ENCODE measurements at places on chromosomes 12 and 14.

DNA sequence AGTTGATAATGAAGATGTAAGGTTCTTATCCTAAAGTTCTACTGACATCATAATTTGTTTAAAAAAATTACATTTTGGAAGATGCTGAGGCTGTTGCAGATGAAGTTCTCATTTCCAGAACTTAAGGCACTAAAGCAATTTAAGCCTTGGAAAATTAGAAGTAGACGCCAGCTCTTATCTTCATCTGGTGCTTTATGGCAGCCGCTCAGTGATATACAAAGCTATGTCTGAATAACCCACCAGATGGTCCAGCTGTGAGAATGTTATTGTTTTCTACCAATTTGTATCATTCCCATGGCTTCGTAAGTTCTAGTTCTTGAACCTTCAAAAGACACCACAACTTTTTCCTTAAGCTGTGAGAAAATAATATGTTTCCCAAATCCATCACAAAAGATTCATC lies 212.1 kb upstream of the ARID2 start:
- no peak for DNase-seq
- no peaks in the 10 kb centered on the region for H3K4me1 ChIP-seq
- no peak overlapping the region for H3K27ac ChIP-seq
- no peak overlapping the region for H3K4me3 ChIP-seq
- no peaks in the 10 kb centered on the region for H3K36me3 ChIP-seq

GRCh38 chr14:75230140-75230792 lies 48.4 kb upstream of the FOS start:
- H3K4me3 ChIP-seq: no peak overlapping the region
- no peaks in the 10 kb centered on the region for H3K36me3 ChIP-seq
- H3K27me3 ChIP-seq: no peaks in the 10 kb centered on the region
- H3K4me1 ChIP-seq: peaks cover 11% of the 10 kb centered on the region
- no peak overlapping the region for H3K27ac ChIP-seq

DNA sequence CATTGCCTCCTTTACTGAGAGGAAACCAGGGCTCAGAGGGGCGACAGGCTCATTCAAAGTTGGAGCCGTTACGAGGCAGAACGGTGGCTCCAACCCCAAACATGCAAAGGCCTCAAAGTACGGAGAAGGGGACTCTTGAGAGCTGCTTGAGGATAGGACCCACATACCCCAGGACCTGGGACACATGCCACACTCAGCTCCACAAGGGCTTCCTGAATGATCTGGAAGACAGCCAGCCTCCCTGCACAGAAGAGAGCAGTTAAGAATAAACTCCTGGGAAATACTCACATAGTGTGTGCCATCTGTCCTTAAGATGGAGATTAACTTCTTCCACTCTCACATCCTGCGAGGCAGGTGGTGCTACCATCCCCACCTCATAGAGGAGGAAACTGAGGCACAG lies 26.6 kb upstream of the NXPH4 start:
- H3K36me3 ChIP-seq: peaks cover 40% of the 10 kb centered on the region
- no peaks in the 10 kb centered on the region for H3K27me3 ChIP-seq
- H3K27ac ChIP-seq: no peak overlapping the region

- DNase-seq: no peak
- H3K36me3 ChIP-seq: peaks cover 18% of the 10 kb centered on the region
- peaks cover 35% of the 10 kb centered on the region for H3K4me1 ChIP-seq
Measured at GRCh38 chr12:46547421-46548354, 175.1 kb upstream of the SLC38A2 start.

GRCh38 chr12:41076114-41076513 lies 112.0 kb upstream of the PDZRN4 start:
- DNase-seq: no peak
- H3K27me3 ChIP-seq: no peaks in the 10 kb centered on the region
- no peak overlapping the region for H3K4me3 ChIP-seq
- no peak overlapping the region for H3K27ac ChIP-seq

GRCh38 chr14:68682166-68683103 lies 110.4 kb downstream of the ZFP36L1 start:
- DNase-seq: no peak
- H3K27me3 ChIP-seq: no peaks in the 10 kb centered on the region
- H3K36me3 ChIP-seq: peaks cover 2% of the 10 kb centered on the region
- peak overlapping the region; percentile 96 for H3K27ac ChIP-seq

GRCh38 chr12:58408516-58408915 lies 467.1 kb downstream of the ATP23 start:
- H3K27ac ChIP-seq: no peak overlapping the region
- peaks cover 28% of the 10 kb centered on the region for H3K4me1 ChIP-seq
- H3K27me3 ChIP-seq: no peaks in the 10 kb centered on the region
- H3K4me3 ChIP-seq: no peak overlapping the region
- no peak for DNase-seq

DNA sequence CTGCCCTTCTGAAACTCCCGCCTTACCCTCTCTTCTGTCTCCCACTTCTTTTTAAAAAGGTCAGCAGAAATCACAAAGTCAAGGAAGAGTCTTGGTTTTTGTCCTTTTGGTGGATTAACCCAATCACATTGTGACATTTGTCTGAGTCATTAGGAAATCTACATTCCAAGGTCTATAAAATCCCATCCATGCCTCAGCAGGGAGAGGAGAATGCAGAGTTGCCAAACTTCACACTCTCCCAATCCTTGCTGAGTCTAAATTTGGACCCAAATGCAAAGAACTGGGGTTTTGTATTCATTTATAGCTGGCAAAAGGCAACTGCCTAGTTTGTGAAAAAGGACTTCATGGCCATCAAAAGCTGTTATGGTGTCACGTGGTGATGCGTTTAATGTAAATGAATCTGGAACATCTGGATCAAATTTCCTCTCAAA lies 67.9 kb downstream of the TMEM30B start:
- H3K36me3 ChIP-seq: no peaks in the 10 kb centered on the region
- peaks cover 23% of the 10 kb centered on the region for H3K4me1 ChIP-seq
- no peak overlapping the region for H3K27ac ChIP-seq
- no peak for DNase-seq

- no peaks in the 10 kb centered on the region for H3K27me3 ChIP-seq
- no peaks in the 10 kb centered on the region for H3K36me3 ChIP-seq
- H3K27ac ChIP-seq: peak overlapping the region; percentile 81
- DNase-seq: no peak
Measured at GRCh38 chr12:120817559-120818330, 86.4 kb downstream of the SPPL3 start.

DNA sequence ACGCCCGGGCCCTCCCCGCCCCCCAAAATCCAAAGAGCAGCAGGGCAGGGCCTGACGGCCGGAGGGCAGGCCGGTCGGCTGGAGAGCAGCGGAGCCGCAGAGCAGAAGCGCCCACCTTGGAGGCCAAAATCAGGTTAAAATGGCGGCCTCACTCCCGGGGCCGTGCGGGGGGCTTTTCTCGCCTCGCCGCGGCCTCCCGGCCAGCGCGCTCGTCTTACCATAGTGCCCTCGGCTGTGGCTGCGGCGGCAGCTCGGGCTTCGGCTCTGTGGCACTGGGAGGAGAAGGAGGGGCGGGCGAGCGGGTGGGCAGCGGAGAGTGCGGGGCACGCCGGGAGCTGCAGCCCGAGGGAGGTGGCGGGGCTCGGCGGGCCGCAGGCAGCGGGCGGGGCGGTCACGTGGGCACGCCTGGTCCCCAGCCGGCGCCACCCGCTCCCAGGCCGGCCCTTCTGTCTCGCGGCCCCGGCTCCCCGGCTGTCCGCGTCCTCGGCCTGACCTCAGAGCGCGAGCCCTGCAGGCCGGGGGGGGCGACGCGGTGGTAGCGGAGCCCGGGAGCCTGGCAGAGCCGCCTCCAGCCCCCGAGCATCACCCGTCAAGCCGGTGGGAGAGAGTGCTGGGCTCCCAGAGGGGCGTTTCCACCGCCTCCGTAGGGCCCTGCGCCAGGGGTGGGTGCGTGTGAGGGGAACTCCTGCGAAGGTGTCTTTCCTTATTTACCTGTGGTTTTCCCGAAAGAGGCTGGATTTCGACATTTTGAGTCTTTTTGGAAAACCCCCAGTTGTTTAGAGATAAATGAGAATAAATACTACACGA lies at the start of gene CFL2:
Gene CFL2, minus strand, starts transcription at position 274 of the 807 bp plus-strand sequence. Its CDS starts 53 bp downstream, at position 221.
- H3K4me1 ChIP-seq: peaks cover 42% of the 10 kb centered on the region
- peak within 1 kb of the TSS; percentile 86 for H3K27ac ChIP-seq
- H3K27me3 ChIP-seq: no peaks in the 10 kb centered on the region
- peak; percentile 62 for DNase-seq
- H3K4me3 ChIP-seq: peak within 1 kb of the TSS; percentile 88

DNA sequence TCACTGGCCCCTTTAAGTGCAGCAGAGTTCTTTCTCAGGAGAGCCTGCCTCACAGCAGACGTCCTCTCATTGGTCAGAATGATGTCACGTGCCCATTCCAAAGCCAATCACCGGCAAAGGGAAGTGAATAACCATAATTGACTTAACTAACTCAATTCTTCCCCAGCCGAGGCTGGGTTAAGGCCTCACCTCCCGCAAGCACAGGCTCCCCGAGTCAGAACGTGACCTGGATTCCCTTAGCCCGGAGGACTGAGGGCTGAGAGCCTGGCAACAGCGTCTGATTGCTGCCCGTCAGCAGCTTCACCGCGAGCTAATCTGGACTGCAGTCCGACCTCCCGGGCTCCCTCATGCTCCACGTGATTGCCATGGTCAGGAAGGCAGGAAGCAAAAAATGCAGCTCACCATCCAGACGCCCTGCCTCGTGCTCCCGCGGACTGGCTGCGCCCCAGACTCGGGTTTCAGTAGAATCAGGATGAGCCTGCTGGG lies 92.1 kb upstream of the FZD10 start:
- H3K27ac ChIP-seq: no peak overlapping the region
- H3K27me3 ChIP-seq: peaks cover 45% of the 10 kb centered on the region
- no peak overlapping the region for H3K4me3 ChIP-seq
- no peak for DNase-seq

GRCh38 chr14:84575681-84576080 lies 954.3 kb upstream of the FLRT2 start:
- no peak overlapping the region for H3K27ac ChIP-seq
- DNase-seq: no peak
- H3K36me3 ChIP-seq: no peaks in the 10 kb centered on the region
- no peak overlapping the region for H3K4me3 ChIP-seq
- H3K27me3 ChIP-seq: no peaks in the 10 kb centered on the region

GRCh38 chr12:62435303-62436163 lies 31.1 kb upstream of the MON2 start:
- peak overlapping the region; percentile 78 for H3K4me3 ChIP-seq
- H3K36me3 ChIP-seq: no peaks in the 10 kb centered on the region
- peaks cover 57% of the 10 kb centered on the region for H3K27me3 ChIP-seq
- no peak for DNase-seq
- H3K27ac ChIP-seq: no peak overlapping the region

DNA sequence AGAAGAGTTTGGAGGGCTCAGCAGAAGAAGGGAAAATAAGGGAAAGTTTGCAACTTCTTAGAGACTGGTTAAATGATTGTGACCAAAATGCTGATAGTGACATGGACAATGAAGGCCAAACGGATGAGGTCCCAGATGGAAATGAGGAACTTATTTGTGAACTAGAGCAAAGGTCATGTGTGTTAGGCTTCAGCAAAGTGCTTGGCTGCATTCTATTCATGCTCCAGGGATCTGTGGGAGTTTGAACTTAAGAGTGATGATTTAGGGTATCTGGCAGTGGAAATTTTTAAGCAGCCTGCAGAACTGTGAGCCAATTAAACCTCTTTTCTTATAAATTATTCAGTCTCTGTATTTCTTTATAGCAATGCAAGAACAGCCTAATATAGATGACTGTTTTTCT lies 88.9 kb upstream of the ARHGAP5 start:
- DNase-seq: no peak
- peaks cover 44% of the 10 kb centered on the region for H3K4me1 ChIP-seq
- peaks cover 15% of the 10 kb centered on the region for H3K36me3 ChIP-seq
- no peak overlapping the region for H3K27ac ChIP-seq
- H3K4me3 ChIP-seq: no peak overlapping the region
- no peaks in the 10 kb centered on the region for H3K27me3 ChIP-seq

GRCh38 chr12:47962198-47962597 lies 1.2 kb upstream of the TMEM106C start:
- peaks cover 31% of the 10 kb centered on the region for H3K4me1 ChIP-seq
- no peaks in the 10 kb centered on the region for H3K27me3 ChIP-seq
- DNase-seq: no peak
- peaks cover 6% of the 10 kb centered on the region for H3K36me3 ChIP-seq

GRCh38 chr14:100440207-100440631 lies 117.1 kb downstream of the SLC25A47 start:
- no peak for DNase-seq
- no peak overlapping the region for H3K4me3 ChIP-seq
- no peaks in the 10 kb centered on the region for H3K27me3 ChIP-seq
- H3K36me3 ChIP-seq: no peaks in the 10 kb centered on the region

DNA sequence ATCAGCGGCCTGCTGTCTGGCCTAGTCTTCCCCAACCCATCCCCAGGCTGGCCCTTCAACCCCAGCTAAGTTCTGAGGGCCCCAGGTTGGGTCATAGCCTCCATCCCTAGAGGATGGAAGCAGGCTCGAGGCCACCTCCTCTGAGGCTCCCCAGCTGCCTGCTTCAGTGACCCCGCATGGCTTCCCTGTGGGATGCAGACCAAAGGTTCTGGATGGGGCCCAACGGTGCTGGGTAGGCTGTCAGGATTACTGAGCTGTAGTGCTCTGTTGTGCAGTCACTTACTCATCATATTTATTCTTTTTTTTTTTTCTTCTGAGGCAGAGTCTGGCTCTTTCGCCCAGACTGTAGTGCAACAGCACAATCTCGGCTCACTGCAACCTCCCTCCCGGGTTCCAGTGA lies 92.0 kb downstream of the IRF2BPL start:
- peaks cover 50% of the 10 kb centered on the region for H3K4me1 ChIP-seq
- H3K27ac ChIP-seq: no peak overlapping the region
- no peak overlapping the region for H3K4me3 ChIP-seq
- DNase-seq: no peak

DNA sequence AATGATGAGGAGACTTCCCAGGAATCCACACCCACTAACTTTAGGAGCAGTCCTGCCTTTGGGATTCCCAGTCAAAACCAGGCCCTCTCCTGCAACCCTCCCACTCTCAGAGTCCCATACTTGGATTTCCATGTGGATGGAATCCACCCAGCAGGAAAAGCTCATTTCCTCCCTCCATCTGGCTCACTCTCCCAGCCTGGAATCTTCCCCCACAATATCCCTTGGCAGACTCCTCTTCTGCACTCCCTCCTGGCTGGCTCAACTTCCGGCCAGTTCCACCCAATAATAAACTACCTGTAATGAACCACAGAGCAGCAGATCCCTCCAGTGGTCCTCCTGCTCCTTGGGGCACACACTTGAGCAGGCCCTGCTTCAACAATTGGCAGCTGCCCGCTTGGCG lies 102.8 kb upstream of the EGLN3 start:
- H3K27me3 ChIP-seq: no peaks in the 10 kb centered on the region
- no peak overlapping the region for H3K4me3 ChIP-seq
- H3K27ac ChIP-seq: peak overlapping the region; percentile 52
- no peaks in the 10 kb centered on the region for H3K36me3 ChIP-seq
